ENCODE measurements at places on chromosomes 3 and 15.

DNA sequence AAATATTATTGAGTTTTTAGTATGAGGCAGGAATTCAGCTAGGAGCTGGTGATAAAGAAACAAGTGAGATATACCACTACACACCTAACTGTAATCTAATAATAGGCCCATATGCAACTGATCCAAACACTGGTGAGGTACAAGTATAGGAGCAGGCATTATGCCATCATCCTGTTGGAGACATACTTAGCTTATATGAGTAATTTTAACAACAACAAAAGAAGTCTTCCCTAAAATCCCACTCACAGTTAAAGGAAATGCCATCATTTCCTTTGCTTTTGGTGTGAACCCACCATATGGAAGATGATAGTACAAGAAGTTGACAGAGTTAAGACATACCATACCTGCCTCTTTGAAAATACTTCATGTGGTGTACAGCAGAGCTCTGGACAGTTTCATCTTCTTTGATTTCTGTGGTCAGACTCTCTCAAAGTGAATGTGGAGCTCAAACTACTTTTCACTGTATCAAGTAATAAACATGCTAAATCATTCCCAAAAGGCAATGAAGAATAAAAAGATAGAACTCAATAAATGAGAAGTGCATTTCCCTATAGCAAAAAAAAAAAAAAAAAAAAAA is 85.5 kb downstream of the CD200R1L start:
- DNase-seq = no peak

GRCh38 chr3:131747466-131747865 is 244.7 kb upstream of the MRPL3 start:
- DNase-seq = no peak

DNA sequence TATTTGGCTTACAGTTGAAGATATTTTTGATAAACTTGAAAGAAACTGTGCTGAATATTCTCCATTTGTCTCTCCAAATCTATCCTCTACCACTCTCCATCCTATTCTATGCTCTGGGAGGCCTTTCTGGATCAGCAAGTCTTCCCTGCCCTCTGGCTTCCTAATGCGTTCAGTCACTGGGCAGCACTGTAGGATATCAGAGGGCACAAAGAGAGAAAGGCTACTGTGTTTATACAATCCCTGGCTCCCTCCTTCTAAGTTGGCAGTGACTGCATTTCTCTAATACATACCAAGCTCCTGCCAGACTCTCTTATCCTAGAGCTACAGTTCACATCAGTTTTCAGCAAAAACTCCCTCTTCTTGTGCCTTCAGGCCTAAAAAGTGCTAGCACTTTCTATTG is 102.1 kb upstream of the FHIT start:
- no peak for DNase-seq

GRCh38 chr3:12049675-12050074 is 45.5 kb downstream of the SYN2 start:
- no peak for DNase-seq

DNA sequence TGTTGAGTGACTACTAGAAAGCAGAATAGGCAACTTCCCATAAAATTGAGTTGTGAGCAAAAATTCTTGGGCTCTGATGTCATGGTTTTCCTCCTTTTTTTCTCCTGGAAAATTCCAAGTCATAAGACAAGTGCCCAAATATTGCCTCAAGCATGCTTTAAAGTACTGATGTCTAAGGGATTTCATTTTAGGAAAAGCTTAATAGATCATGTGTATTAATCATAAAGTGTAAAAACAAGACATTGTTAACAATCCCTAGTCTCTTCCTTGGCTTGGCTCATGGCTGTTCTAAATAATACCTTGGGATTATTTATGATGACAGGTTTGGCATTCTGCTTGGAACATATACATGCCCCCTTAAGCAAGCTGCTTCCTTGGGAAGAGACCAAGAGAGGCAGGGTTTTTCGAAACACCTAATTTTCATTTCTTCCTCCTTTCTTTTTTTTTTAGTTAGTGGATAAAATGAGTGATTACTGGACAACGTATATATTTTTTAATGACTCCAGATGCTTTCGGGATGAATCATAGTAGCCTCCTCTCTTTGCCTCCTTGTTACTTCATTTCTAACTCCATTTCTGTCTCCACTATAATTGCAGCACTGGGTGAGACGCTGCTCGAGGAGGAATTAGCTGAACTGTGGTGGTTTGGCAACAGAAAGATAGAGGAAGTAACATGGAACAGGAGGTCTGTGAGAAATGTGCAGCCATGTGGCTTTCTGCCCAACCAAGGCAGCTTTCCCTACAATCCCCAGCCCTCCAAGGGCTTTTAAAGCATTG is 104.9 kb downstream of the TPRG1 start:
- DNase-seq = no peak

- no peak for DNase-seq
These were observed 799.2 kb downstream of the NR2F2 start for GRCh38 chr15:97129674-97130073.

GRCh38 chr3:59456852-59457485 is 407.1 kb upstream of the CFAP20DC start:
- DNase-seq = peak; percentile 15
